ENCODE measurements at places on chromosomes 6 and 20.
A peak's percentile ranks its signal among the peaks of the same experiment; 100 is the strongest.

DNA sequence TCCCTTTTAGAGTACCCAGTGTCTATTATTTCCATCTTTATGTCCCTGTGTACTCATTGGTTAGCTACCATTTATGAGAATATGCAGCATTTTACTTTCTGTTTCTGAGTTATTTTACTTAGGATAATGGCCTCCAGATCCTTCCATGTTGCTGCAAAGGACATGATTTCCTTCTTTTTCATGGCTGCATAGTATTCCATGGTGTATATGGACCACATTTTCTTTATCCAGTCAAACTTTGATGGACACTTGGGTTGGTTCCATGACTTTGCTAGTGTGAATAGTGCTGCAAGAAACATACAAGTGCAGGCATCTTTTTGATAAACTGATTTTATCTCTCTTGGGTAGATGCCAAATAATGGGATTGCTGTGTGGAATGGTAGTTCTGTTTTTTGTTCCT is 55.4 kb downstream of the ZBTB2 start:
- DNase-seq = no peak

- DNase-seq = no peak
Observed at GRCh38 chr20:55116598-55116997, 641.2 kb downstream of the DOK5 start.

DNA sequence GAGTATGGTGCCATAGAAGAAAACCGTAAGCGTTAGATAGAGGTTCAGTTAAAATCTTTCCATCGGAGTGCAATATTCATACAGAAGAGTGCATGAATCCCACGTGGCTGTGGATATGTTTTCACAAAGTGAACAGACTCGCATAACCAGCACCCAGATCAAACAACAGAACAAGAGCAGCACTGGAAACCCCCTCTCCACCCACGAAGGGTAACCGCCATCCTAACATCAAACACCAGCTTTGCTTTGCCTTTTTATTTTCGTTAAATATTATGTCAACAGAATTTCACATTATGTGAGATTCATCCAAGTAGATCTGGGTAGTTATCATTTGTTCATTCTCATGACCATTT is 4.7 kb downstream of the GTSF1L start:
- no peak for DNase-seq

- DNase-seq = no peak
Observed at GRCh38 chr6:6680526-6680925, 92.0 kb downstream of the LY86 start.

DNA sequence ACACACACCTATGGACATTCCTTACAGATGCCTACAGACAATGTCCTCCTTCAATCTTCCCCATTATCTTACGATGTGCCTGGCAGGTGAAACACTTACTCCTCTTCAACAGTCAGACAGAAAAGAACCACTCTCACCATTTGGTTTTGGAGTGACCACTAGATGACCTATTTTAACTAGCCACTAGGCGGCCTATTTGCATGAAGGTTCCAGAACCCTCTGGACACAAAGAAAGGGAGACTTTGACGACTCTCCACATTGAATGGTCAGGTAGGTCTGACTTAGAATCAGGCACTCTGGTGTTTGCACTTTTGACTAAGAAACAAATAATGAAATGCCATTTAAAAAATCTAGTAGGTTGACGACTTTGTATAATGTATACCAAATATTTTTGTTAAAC is 42.0 kb downstream of the PNLDC1 start:
- DNase-seq = no peak

- DNase-seq = no peak
Observed at GRCh38 chr6:26362093-26362835, 2.7 kb upstream of the BTN3A2 start.

- no peak for DNase-seq
Observed at GRCh38 chr6:108944707-108945680, 96.8 kb downstream of the ARMC2 start.

DNA sequence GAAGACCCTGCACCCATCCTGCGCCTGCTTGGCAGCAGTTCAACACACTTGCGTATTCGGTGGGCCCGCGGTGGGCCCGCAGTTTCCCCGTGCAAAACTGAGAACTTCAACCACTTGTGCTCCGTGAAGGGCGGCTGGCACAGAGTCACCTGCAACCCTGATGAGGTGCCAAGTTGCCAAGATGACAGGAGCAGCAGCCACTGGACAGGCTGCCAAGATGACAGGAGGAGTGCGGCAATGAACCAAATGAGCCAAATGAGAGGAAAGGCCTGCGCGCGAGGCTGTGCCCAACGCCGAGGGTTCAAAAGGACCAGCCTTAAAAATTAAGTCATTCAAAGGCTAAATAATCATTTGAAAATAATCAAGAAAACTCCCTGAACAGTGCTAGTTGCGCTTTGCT is 20.1 kb downstream of the DIDO1 start:
- no peak for DNase-seq

DNA sequence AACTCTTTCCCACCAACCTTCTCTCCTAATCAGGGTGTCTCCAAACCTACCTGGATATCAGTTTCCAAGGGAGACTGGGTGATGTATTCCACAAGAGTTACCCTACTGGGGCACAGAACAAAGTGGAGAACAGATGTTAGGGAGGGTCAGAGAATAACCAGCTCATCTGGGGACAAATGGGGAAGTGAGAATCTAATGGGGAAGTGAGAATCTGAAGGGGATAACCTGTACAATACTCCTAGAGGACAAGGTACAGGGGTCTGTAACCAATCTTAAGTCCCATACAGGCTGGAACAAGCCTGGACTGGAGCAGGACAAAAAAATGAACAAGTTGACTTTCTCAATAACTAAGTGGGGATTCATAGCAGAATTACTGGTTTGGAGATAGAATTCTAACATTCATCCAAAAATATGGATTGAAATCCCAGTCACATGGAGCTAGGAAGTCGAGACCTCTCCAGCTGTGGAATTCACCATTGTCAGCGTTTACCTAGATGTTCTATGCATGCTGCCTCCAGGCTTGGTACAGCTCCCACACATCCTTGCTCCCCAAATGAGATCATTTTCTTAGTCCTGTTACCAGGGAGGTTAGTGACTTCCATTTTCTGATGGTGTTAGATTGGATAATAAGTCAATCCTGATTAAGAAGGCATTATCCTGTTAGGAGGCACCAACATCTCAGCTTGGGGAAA is 214.8 kb upstream of the MOCS1 start:
- DNase-seq = no peak

- DNase-seq = no peak
Observed at GRCh38 chr20:33650753-33651561, 11.2 kb upstream of the C20orf144 start.

DNA sequence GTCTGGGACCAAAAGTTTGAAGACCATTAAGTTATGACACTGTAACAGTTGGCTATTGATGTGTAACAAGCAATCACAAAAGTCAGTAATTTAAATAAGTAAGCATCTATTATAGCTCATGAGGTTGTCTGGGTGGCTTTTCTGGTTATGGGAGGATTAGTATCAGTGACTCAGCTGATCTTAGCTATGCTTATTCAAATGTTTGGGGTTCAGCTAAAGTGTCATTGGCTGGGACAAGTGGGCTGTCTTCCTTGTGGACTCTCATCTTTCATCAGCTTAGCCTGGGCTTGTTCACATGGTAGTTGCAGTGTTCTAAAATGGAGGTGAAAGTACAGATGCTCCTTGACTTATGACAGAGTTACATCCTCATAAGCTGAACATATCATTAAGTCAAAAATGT is 74.6 kb upstream of the LAMP5 start:
- no peak for DNase-seq

DNA sequence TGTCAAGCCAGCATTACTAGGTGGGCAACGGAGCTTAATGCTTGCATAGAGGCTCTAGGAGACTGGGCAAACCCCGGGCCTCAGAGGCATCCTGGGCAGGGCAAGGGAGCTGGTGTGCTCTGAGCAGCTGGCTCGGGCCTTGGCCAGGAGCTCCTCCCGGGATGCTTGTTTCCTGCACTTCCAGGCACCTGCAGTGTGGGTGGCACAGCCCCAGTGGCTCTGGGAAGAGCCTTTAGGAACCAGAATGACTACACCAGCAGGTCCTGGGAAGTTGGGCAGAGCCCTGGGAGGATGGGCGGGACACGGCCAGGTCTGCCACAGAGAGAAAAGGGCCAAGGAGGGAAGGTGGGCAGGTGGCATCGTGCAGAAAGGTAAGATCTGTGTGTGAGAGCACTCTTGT is 80.4 kb upstream of the CD93 start:
- no peak for DNase-seq

DNA sequence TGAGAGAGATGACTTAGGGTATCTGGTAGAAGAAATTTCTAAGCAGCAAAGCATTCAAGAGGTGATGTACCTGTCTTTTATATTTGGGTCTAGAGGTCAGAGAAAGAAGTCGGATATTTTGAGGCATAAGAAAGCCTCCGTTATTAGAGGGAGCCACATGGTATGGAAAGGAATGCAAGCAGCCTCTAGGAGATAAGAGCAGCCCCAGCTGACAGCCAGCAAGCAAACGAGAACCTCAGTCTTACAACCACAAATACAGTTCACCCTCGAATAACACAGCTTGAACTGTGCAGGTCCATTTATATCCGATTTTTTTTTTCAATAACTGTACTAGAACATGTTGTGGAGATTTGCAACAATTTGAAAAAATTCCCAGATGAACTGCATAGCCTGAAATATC is 190.7 kb upstream of the VGLL2 start:
- no peak for DNase-seq

DNA sequence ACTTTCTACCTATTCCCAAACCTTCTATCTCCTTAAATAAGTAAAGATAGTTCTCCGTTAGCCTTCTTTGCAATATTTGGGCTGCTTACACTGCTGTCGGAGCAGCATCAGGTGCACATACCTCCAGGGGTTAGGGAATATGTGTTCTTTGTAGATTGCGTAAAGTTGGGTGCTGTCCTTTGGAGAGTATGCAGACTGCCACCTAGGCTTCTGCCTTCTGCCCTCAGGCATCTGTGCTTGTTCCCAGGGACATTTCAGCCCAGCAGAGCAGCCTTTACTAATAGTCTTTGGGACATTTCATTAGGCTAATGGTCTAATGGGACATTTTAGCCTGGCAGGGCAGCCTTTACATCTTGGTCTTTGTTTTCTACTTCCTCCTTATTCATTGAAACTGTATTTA is 260.6 kb downstream of the TPBG start:
- no peak for DNase-seq

- DNase-seq = no peak
Observed at GRCh38 chr20:24669701-24670100, 200.3 kb downstream of the SYNDIG1 start.

DNA sequence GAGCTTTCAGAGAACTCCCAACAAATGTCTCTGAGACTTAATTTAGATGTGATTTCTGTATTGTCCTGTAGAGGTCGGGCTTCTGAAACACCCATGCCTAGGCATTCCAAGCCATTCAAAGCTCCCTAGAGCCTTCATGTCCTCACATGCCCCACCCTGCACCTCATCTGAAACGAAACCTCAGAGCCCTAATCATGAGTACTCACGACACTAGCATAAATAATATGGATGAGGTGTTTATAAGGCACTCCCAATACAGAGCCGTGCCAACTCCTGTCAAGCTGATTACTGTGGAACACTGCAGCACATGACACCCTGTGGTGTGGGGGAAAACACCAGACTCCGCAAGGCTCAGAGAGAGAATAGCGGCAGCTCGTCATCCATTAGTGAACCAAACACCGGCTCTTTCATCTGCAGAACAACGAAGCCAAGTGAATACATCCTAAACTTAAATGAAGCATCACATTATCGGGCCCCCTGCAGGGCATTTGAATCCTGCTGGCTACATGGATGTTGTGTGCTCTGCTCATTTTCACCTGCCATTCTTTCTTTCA is 83.8 kb downstream of the FNDC1 start:
- peak; percentile 67 for DNase-seq

DNA sequence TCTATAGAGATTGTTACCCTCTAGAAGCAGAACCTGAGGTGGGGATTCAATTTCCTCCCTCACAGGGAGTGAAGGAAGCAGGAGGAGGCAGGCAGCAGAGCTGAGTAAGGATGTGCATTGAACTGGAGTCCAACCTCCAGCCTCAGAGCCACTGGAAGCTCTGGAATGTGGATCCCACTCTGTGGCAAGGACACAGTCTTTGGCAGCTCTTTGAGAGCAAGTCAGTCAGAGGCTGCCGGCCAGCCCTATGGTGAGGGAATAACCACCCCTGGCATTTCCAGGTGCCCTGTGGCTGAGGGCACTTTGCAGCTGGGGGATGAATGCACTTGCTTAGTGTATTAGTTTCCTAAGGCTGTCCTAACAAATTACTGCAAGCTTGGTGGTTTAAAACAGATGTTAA is 37.2 kb downstream of the EBF4 start:
- no peak for DNase-seq

Data from D341Med (cell line).